8988T (cell line): ENCODE measurements at places on chromosomes 7 and 10.

GRCh38 chr7:29484280-29484679, 79.4 kb upstream of the PRR15 start:
- DNase-seq = no peak

GRCh38 chr10:2201534-2202099, 464.3 kb upstream of the ADARB2 start:
- DNase-seq = no peak

GRCh38 chr10:6647811-6648526, 67.9 kb upstream of the PRKCQ start:
- DNase-seq = peak; percentile 33

DNA sequence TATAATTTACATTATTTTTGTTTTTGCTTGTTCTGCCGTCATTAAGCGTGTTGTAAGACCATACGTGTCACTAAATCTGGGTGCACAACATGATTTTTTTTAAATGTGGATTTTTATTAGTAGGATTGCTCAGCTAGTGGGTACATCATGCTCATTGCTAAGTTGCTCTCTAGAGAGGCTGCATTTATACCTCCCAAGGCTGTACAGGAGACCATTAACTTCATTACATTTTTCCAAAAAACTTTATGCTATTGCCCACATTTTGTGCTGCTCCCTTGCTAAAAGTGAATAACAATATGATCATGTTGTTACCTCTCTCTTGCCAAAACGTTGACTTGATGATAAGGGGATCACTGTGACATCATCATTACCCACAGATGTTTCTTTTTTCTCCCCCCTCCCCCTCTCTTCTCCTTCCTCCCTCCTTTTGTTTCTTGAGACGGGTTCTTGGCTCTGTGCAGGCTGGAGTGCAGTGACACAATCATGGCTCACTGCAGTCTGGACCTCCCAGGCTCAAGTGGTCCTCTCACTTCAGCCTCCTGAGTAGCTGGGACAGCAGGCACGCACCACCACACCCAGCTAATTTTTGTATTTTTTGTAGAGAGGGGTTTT, 65.1 kb downstream of the BMPR1A start:
- no peak for DNase-seq

GRCh38 chr7:86814661-86815379, 171.1 kb downstream of the GRM3 start:
- DNase-seq = no peak

GRCh38 chr7:11104578-11104977, 130.9 kb downstream of the PHF14 start:
- no peak for DNase-seq

GRCh38 chr7:50304911-50305582, 531 bp downstream of the IKZF1 start:
- DNase-seq = no peak
